ENCODE measurements at places on chromosomes 16 and 17. TPM values are rescaled to one million over a fixed set of nuclear protein-coding genes. Genes with fewer than 3 reads are reported as not detected.

GRCh38 chr16:50457423-50457822 is 88.6 kb upstream of the BRD7 start:
- H3K27ac ChIP-seq: no peak overlapping the region
- no peak overlapping the region for H3K4me3 ChIP-seq
- peak; percentile 31 for DNase-seq
- H3K4me1 ChIP-seq: peaks cover 7% of the 10 kb centered on the region
- H3K27me3 ChIP-seq: peaks cover 2% of the 10 kb centered on the region
- H3K36me3 ChIP-seq: no peaks in the 10 kb centered on the region

GRCh38 chr16:70579648-70580630 is 56.3 kb downstream of the SF3B3 start:
- H3K4me3 ChIP-seq: no peak overlapping the region
- DNase-seq: no peak
- no peaks in the 10 kb centered on the region for H3K27me3 ChIP-seq
- peaks cover 13% of the 10 kb centered on the region for H3K4me1 ChIP-seq

- no peaks in the 10 kb centered on the region for H3K36me3 ChIP-seq
- no peak overlapping the region for H3K27ac ChIP-seq
- no peak overlapping the region for H3K4me3 ChIP-seq
- no peaks in the 10 kb centered on the region for H3K27me3 ChIP-seq
- no peaks in the 10 kb centered on the region for H3K4me1 ChIP-seq
These were observed 25.6 kb upstream of the DOC2B start for GRCh38 chr17:206941-207560.

GRCh38 chr17:75548813-75549212 is 23.3 kb downstream of the LLGL2 start:
- no peaks in the 10 kb centered on the region for H3K27me3 ChIP-seq
- no peaks in the 10 kb centered on the region for H3K4me1 ChIP-seq
- no peaks in the 10 kb centered on the region for H3K36me3 ChIP-seq
- DNase-seq: no peak
- no peak overlapping the region for H3K4me3 ChIP-seq
- no peak overlapping the region for H3K27ac ChIP-seq

DNA sequence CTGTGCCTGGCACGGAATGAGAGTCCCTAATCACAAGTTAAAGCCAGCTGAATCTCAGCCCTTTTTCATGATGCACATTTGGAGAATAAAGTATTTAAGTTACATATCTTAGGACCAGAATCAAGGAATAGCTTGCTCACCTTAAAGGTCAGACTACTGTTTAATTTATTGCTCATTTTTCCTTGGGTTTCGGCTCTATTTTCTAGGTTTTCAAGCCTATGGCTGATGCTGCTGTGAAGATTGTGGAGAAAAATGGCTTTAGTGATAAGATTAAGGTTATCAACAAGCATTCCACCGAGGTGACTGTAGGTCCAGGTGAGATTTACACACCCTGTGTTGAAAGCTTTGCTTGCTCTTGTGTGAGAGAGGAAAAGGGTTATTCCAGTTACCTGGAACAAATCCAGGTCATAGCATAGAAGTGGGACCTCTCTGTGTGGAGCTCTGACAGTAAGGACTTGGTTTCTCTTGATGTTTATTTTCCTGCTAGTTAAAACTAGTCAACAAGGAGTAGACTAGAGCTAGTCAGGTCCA is 18.1 kb downstream of the PRMT7 start:
- no peaks in the 10 kb centered on the region for H3K27me3 ChIP-seq
- H3K4me1 ChIP-seq: peaks cover 31% of the 10 kb centered on the region
- H3K27ac ChIP-seq: no peak overlapping the region
- no peak for DNase-seq
- H3K4me3 ChIP-seq: no peak overlapping the region
- H3K36me3 ChIP-seq: peaks cover 43% of the 10 kb centered on the region

- H3K4me3 ChIP-seq: no peak overlapping the region
- no peaks in the 10 kb centered on the region for H3K4me1 ChIP-seq
- H3K27me3 ChIP-seq: no peaks in the 10 kb centered on the region
- H3K36me3 ChIP-seq: no peaks in the 10 kb centered on the region
- DNase-seq: no peak
- no peak overlapping the region for H3K27ac ChIP-seq
These were observed 18.4 kb downstream of the EFCAB5 start for GRCh38 chr17:29959658-29960337.

KRT16 gene
- total RNA-seq: not detected

NPIPB8 gene
- not detected for total RNA-seq

KRTAP2-1 gene
- total RNA-seq: not detected

PIPOX gene
- 3.0 TPM for total RNA-seq

RRAD gene
- total RNA-seq: 1.1 TPM

Data from activated CD8-positive, alpha-beta T cell treated with anti-CD3 and anti-CD28 coated beads for 36 hours (primary cell).